ENCODE measurements at places on chromosomes 16 and 17.

GRCh38 chr16:23949630-23950290, 114.0 kb downstream of the PRKCB start:
- peak; percentile 28 for DNase-seq

GRCh38 chr17:437545-437944, 84.9 kb upstream of the RPH3AL start:
- no peak for DNase-seq

- no peak for DNase-seq
Observed at GRCh38 chr17:82816358-82816757, 23.5 kb downstream of the ZNF750 start.

DNA sequence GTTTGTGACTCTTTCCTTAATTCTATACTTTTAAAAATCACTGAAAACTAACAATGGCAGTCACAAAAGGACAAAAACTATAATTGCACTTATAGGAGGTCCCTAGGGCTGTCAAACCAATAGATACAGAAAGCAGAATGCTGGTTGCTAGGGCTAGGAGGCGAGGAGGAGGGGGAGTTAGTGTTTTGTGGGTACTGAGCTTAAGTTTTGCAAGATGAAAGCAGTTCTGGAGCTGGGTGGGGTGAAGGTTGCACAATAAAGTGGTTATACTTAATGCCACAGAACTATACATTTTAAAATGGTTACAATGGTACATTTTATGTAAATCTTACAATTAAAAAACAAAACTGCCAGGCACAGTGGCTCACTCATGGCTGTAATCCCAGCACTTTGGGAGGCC, 27.3 kb downstream of the NUBP1 start:
- DNase-seq = no peak

GRCh38 chr17:68542698-68543463, 30.7 kb downstream of the PRKAR1A start:
- no peak for DNase-seq

- DNase-seq = no peak
Observed at GRCh38 chr16:60204181-60204580, 1470.1 kb upstream of the GOT2 start.

GRCh38 chr17:68437979-68438822, 19.1 kb downstream of the WIPI1 start:
- DNase-seq = no peak

GRCh38 chr17:2718150-2718938, 6.8 kb upstream of the CLUH start:
- no peak for DNase-seq

DNA sequence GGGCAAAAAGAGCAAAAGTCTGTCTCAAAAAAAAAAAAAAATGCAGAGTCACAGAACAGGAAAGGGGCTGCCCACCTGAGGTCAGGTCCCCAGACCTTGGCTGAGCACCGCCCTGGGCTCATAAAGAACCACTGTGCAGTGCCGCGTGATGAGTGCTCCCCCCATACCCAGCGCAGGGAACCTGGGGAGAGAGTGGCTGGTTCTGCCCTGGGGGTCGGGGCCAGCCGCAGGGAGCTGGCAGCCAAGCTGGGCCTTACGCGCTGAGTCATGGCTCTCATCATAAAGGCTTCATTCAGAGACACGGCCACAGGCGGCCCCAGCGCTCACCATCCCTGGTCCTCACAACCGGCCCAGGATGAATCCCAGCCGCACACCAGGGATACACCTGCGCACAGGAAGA, 80.7 kb downstream of the RAB11FIP4 start:
- no peak for DNase-seq

DNA sequence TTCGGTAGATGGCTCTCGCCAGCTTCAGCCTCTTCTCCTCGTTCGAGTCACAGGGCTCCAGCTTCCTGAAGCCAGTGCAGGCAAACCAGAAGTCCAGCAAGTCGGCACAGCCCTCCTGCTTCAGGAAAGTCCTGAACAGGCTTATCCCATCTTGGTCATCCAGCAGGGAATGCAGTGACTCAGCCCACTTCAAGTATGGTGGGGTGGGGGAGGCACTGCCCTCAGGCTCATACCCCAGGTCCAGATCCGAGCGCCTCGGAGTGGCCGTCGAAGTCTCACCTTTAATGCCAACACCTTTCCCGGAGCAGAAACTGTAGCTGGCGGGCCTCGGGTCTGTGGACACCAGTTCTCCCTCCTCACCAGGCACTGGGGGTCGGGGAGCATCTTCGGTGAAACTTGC, 5.9 kb downstream of the AXIN1 start:
- no peak for DNase-seq

DNA sequence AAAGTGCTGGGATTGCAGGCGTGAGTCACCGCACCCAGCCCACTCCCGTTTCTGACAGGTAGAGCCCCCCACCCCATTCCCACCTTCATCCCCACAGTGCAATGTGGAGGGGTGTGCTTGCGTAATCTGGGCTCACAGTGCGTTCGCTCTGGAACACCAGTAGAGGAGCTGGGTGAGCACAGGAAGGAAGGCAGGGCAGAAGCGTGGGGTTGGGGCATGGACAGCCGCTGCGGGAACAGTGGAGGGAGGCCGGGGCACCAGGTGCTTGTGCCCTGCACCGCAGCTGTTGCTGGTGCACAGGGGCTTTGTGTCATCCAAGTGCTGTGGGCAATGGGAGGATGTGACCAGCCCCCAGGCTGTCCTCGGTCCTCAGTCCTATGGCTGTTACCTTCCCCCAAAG, 24.7 kb downstream of the KDM8 start:
- DNase-seq = no peak

GRCh38 chr17:3788200-3788599, 12.8 kb downstream of the ITGAE start:
- DNase-seq = no peak

GRCh38 chr17:71824671-71825070, 296.1 kb upstream of the SOX9 start:
- no peak for DNase-seq

- DNase-seq = no peak
Observed at GRCh38 chr17:28540231-28540630, 12.2 kb downstream of the UNC119 start.

GRCh38 chr16:53156516-53156915, 101.7 kb downstream of the CHD9 start:
- DNase-seq = no peak

- no peak for DNase-seq
Observed at GRCh38 chr17:75073618-75074047, 14.1 kb upstream of the SLC16A5 start.

GRCh38 chr17:5516060-5516792, 29.9 kb downstream of the MIS12 start:
- no peak for DNase-seq

DNA sequence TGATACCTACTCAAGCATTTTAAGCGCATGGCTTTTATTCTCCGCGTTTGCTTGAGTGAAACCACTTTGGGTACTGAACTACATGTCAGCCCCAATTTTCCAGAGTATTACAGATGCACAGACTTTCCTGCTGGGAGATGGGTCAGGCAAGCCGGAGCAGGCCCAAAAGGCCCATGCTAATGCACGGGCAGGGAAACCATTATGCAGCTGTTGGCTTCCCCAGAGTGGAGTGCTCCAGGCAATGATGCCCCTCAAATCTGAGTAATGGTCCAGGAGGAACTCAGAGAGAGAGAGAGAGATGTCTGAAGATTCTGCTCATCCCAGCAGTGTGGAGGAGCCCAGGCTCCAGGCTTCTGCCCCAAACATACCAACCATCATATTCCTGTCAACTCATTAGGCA, 80.2 kb downstream of the CDH11 start:
- DNase-seq = no peak

DNA sequence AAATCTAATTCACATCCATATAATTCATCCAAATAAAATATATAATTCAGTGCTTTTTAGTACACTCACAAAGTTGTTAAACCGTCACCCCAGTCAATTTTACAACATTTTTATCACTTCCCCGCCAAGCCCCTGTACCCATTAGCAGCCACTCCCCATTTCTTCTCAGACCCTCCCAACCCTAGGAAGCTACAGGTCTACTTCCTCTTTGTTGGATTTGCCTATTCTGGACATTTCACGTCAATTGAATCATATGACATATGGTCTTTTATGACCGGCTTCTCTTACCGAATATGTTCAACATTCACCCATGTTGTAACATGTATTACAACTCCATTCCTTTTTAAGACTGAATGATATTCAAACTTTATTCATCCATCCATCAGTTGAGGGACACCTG, 19.9 kb upstream of the MLKL start:
- DNase-seq = no peak

DNA sequence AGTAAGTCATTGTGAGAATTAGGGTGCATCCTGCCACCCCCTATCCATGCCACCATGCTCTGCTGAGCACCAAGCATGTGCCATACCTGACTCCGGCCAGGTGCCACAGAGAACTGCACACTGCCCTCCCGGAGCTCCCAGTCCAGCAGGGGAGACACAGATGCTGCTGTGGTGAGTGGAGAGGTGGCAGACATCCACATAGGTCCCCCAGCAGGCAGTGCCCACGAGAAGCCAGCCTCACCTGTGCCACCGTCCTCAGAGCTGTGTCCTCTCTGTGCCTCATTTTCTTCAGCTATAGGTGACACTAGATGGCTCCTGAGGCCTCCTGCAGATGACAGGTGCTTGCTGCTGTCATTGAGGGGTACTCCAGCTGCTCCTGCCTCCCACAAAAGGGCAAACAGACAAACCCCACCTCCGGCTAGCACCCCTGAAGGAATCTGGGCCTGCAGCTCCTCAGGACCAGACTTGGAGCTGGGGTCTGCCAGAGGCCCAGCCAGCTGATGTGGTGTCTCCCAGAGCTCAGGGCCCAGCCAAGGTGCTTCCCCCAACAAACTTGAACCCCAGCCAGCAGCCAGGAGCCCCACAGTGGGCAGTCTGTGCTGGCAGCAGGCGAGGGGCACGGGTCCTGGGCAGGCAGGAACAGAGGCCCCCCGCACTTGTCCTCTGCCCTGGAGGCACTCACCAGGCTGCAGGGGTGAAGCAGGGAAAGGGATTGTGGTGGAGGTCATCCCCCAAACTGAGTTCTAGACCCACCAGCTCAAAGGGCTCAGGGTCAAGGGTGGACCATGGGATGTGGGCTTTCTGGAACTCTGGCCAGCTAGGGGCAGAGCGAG, 17.1 kb downstream of the FOXJ1 start:
- DNase-seq = no peak

DNA sequence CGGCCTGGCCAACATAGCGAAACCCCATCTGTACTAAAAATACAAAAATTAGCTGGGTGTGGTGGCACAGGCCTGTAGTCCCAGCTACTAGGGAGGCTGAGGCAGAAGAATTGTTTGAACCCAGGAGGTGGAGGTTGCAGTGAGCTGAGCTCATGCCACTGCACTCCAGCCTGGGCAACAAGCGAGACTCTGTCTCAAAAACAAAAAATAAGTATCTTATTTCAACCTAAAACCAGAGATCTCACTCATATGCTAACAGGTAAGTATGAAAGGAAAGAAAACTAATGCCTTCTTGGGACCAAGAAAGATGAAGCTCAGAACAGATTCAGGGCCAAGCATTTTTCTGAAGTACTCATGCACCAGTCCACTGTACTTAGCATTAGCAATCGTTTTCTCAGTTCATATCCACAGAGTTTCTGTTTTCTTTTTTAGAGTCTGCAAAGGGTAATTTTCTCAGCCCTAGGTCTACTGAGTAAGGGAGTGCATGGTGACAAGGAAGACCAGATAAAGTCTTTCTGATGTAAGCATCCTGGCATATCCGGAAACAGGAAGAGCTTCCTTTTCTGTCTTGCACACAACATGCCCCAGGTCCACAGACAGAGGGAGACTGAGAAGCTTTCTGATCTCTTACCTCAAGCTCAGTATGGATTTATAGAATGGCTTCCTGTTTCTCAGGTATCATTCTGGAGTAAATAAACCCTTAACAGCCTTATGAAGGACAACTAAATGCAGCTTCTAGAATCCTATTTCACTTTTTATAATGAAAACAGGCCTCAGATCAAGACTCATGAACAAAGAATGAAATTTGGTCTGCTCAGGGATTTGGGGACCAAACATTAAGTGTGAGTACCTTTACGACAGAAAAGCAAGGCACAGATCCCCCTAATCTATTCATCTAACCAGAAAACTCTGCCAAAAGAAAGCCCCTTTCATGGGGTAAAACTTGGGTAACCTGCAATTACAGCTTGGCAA, 38.7 kb upstream of the FOXJ1 start:
- no peak for DNase-seq

DNA sequence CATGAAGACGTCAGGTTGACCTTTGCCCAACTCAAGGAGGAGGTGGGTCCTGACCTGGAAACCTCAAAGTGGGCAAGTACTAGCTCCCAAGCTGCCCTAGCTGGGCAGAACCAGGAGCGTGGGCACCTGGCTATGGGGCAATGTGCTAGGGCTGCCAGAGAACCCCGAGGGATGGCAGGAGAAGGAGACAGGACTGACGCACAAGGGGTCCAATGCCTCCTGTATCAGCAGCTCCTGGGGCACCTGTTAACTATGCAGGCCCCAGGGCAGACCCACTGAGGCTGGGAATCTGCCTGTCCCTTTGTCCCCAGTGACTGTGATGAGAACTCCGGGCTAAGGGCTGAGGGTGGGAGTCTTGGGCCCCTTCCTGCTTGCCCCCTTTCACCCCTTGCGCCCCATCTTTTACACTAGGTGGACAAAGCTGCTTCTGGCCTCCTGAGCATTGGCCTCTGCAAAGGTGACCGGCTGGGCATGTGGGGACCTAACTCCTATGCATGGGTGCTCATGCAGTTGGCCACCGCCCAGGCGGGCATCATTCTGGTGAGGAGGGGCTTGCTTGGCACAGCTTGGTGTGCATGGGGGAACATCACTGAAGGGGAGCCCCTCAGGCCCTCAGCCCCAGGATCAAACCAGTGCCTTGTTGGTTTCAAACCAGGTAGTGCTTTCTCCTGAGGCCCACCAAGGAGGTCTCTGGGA, 7.7 kb downstream of the CHAD start:
- no peak for DNase-seq

- DNase-seq = no peak
Observed at GRCh38 chr16:526181-527014, 1.1 kb upstream of the CAPN15 start.

GRCh38 chr17:17560975-17561374, 30.5 kb downstream of the PEMT start:
- DNase-seq = no peak

DNA sequence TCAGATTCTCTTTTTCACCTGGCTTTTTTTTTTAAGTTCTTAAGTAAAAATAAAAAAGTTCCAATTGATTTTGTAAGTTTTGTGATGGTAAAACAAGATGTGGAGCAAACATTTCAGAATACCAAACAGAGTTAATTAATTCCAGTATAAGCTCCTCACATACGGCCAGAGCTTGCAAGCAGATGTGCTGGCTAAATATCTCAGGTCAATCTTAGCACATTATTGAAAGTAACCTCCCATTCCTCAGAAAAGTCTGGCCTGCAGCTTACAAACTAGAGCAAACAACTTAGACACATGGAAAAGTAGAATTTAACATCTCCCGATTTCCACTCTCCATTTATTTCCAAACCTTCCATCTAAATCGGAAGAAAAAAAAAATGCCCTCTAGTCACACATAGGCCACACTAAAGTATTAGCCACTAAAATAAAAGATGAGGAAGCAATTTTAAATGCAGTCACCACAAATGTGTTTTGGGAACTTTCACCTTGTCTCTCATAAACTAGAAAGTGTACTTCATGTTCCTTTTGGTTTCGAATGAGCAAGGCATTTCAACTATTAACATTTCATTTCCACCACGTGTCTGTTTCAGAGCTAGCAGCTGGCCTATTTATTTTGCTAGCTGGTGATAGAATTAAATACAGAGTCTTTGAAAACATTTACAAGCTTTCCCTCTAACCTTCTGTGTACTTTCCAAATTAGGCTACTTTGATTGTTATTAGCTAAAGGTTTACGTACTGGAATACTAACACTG, 143.3 kb downstream of the STX8 start:
- no peak for DNase-seq

GRCh38 chr17:80458016-80458415, 18.4 kb downstream of the NPTX1 start:
- no peak for DNase-seq

All from activated CD4-positive, CD25-positive, alpha-beta regulatory T cell treated with anti-CD3 and anti-CD28 coated beads, Interleukin-2, amount 50 U/mL, for 16 hours (primary cell).